Activated T-helper 1 cell treated with anti-CD3 and anti-CD28 coated beads, Interleukin-2, amount 50 U/mL, for 16 hours (primary cell): ENCODE measurements at places on chromosomes 4 and X.
A peak's percentile ranks its signal among the peaks of the same experiment; 100 is the strongest.

GRCh38 chr4:89277412-89277811 lies 30.2 kb downstream of the GPRIN3 start:
- DNase-seq, result no peak

DNA sequence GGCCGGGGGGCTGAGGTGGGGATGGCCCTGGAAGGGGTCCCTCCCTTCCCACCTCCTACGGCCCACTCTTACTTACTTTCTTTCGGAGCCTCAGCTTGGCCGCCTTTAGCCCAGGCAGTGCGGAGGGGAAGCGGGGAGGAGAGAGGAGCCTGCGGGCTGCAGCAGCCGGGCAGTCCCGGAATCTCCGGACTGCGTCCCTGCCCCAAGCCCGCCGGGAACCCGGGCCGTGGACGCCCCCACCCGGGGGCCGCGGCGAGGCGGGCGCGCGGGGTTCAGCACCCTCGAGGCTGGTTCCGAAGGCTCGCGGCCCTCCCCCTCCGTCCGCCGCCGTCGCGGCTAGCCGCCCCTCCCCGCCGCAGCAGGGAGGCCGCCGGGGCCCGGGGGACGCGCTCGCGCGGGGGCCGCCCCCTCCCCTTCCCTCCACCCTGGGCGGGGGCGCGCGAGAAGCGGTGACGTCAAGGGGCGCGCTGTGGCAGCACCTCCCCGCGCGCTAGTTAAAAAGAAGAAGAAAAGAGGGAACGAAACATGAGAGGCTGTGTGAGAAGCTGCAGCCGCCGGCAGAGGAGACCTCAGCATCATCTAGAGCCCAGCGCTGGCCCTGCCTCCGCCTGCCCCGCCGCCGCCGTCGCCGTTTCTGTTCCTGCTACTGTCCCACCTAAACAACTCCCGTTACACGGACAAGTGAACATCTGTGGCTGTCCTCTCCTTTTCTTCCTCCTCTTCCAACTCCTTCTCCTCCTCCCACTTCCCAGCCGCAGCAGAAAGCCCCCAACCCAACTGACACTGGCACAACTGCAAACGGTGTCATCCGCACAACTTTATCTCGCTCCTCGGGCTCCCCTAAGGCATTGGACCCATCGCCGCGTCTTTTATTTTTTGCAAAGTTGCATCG lies at the start of gene HHIP:
TSS of gene HHIP (plus strand) at position 526 of the 892 bp plus-strand sequence. CDS start 520 bp downstream, outside the sequence.
- DNase-seq, result no peak

- DNase-seq, result peak; percentile 21
Measured at GRCh38 chrX:103831803-103832544, at the start of gene RAB9B. TSS of gene RAB9B (minus strand) at chrX:103832257. CDS start at chrX:103825784, 6,473 bp downstream.

DNA sequence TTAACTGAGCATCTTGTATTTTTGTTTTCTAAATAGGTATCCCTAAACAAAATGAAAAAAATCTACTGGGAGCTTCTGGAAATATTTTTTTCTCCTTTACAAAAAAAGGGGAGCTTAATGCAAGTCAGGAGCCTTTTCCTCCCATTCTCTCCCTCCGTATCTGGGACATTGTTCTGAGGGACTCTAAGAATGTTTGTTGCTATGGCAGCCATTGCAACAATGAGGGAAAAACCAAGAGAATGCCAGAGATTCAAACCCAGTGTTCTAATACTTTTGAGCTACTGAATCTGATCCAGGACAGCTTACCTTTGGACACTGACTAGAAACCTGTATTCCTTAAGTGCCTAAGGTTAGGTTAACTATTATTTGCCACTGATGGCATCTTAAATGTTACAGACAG lies 485.7 kb upstream of the HS3ST1 start:
- DNase-seq, result no peak

- DNase-seq, result no peak
Measured at GRCh38 chr4:134326866-134327265, 125.3 kb upstream of the PABPC4L start.

DNA sequence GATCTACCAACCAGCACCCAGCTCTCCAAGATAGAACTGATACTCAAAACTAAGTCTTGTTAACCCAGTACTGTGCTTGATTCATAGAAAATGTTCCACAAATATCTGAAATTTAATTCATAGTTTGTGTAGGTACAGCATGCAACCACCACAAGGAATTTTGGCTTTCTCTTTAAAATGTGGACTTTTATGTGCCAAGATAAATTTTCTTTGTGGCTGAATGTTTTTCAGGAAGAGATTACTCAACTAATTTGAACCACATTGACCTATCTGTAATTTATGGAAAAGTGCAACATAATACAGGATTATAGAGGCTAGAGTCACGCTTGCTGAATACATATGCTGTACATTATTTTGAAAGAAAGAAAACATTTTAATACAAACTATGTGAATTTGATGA lies 730.8 kb downstream of the IL1RAPL1 start:
- DNase-seq, result no peak

DNA sequence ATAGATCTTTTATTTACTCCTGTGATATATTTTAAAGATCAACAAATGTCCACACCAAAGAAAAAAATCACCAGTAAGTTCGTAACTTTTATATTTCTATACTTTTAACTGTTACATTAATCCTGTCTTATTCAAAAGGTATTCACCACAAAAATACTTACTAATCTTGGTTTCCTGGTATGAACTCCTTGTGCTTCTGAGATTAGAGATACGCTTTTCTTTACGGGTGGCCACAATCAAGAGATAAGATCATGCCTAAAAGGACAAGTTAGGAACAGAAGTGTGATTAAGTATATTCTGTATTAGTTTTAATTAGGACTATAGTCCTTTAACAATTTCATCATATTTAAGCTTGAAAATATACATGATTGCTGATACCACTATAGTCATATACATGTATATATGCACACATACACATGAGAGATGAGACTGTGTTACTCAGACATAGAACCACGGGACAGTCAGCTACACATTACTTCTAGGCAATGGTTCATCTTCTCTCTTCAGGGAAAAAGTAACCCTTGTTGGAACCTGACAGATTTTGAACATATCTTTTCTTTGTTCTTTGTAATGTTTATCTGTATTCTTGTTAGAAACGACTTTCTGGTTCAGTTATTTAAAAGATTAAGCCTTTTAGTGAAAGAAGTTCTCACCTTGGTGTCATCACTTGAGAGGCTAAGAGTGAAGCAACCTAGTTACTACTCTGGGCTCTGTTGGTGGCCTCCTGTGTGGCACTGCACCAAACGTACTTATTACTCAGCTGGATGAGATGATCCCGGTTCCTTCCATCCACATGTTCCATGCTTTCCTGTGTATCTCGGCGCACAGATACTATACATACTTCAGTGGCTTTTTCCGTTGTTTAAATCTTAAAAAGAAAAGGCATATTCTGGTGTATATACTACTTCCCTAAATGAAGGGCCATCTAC lies 146.1 kb downstream of the CBR4 start:
- DNase-seq, result no peak

GRCh38 chr4:181982856-181983255 lies 260.3 kb upstream of the TENM3 start:
- no peak for DNase-seq
